ENCODE measurements at places on chromosomes 2 and 18.

DNA sequence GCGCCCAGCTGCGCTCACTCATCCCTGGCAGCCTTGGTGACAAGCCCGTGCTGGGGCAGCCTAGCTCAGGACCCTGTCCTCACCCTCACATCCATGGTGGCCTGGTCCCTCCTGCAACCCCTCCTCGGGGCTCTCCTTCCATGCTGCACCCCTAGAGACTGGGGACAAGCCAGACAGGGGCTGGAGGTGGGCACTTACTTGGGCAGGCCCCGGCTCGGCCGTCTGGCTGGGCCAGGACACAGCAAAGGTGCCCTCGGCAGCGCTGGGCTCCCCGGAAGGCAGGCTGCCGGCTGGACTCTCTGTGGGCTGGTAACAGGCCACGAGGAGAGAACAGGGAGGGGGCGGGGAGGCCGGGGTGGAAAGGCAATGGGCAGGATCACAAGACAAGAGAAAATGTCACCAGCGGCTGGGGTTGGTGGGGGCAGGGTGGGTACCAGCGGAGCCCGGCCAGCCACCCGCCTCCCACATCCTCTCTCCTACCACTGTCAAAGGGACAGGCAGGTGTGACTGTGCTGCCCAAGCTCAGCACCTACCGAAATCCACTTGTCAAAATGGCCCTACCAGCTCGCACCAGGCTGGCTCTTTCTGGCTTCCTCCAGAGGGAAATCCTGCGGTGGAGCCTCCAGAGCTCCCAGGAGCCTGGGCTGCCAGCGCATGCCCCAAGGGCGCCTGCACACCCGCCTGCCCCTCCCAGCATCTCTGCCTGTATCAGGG, 54.7 kb downstream of the BIN1 start:
- no peak for DNase-seq

DNA sequence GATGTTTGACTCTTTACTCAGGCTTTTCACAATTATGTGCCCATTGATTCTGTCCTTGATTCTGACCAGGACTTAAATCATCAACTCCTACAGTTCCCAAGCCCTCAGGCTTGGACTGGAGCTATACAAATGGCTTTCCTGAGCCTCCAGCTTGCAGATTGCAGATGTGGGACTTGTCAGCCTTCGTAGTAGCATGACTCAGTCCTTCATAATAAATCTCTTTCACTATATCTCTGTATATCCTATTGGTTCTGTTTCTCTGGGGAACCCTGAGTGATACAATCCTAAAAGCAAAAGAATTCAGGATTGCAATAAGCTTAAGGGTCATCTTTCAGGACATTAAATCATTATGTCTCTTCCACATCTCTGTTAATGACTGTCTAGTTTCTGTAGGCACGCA, 356.6 kb downstream of the RIT2 start:
- DNase-seq: no peak

DNA sequence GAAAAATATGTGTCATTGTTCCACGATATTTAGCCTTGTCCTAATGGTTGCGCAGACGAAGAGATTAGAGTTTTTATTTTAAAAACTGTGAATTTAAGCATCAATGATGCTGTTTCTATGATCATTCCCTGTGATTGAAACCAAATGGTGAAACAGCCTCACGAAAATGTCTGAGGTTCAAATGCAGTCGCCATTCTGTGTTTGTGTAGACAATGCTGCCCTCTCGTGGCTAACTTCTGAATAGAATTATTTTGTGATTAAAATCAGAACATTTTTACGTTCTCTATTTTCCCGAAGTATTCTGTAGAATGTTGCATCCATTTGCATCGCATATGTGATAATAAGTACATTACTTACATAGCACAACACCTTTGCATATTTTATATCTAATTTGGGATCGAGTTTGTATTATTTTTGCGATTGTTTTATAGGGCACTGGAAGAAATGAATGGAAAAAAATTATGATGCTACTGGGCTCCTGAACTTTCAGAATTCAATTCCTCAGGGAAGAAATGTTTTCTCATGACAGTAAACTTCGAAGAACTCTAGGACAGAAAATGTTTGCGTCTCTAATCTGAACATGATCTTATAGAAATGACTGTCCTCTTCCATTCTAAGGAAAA, 54.8 kb upstream of the CREB1 start:
- DNase-seq: peak; percentile 17

DNA sequence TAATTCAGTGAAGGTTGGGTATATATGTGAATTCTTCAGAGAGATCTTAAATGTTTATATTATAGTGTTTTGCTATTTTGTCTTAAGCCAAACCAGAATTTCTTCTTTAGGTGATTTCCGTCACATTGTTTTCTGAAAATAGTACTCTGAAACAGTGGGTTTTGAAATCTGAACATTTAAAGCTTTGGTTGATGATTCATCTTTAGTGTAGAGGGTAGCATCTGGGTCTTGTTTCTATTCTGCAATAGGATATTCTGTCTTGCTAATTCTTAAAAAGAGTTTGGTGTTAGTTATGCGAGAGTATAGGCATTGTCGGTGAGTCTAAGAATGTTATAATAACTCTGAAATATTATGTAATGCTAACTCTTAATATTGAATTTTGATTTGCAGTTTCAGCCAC, 69.6 kb upstream of the FAM237A start:
- no peak for DNase-seq

- no peak for DNase-seq
Measured at GRCh38 chr2:207072571-207072970, 93.2 kb downstream of the KLF7 start.

Measured in stimulated activated CD4-positive, alpha-beta T cell treated with anti-CD3 and anti-CD28 coated beads, Interleukin-12 subunit alpha, Interleukin-12 subunit beta, amount 100 ng/mL, for 4 hours (primary cell).